Muscle of back (tissue), 13 donors: ENCODE measurements at places on chromosomes 5 and 9.

GRCh38 chr9:126084008-126084407 lies 242.6 kb upstream of the MVB12B start:
- no peak for DNase-seq

DNA sequence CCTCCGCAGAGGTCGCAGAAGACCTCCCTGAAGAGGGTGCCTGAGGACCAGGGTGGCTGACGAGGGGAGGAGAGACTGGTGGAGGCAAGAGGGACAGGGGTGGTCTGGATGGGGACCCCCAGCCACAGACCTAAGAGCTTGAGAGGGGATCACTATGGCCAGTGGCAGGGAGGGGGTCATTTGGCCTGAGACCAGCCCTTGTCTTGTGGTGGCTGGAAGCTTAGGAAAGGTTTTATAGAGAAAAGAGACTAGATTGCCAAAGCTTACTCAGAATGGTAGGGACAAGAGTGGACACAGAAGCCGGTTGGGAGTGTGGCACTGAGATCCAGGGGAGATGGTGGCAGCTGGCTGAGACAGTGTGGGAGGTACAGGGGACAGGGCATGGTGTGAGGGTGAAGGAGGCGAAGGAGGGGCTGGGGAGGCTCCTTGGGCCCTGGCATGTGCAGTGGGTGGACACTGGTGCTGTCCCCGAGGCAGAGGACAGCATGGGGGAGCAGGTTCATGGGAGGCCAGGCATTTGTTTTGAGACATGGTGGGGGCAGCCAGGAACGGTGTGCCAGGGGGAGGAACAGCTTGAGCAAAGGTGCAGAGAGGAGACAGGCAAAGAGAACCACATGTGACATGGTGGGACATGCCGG lies 123.0 kb downstream of the C9orf50 start:
- DNase-seq: peak; percentile 62

DNA sequence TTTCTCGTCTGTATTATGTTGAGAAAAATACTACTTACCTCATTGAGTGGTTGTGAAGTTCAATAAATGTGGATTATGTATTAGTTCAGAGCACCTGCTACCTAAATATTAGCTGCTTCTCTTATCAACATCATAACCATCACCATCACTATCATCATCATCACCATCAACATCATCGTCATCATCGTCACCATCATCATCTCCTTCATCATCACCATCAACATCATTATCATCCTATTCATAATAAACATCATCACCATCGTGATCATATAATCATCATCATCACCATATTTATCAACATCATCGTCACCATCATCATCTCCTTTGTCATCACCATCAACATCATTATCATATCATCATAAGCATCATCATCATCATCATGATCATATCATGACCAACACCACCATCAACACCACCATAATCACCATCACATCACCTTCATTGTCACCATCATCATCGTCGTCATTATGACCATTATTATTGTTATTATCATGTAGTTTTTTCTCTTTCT lies 181.0 kb upstream of the ADCY2 start:
- DNase-seq: no peak

DNA sequence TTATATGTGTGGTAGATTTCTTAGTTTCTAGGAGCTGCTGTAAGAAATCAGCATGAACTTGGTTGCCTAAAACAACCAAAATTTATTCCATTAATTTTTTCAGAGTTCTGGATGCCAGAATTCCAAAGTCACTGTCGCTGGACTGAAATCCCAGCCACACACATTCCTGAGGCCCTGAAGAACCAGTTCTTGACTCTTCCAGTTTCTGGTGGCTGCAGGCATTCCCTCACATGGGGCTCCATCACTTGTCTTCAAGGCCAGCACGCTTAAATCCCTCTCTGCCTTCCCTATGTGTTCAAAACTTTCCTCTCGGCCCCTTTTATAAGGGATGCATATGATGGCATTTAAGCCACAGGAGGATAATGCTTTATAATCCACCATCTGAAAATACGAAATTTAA lies 1237.5 kb upstream of the CDH9 start:
- no peak for DNase-seq

DNA sequence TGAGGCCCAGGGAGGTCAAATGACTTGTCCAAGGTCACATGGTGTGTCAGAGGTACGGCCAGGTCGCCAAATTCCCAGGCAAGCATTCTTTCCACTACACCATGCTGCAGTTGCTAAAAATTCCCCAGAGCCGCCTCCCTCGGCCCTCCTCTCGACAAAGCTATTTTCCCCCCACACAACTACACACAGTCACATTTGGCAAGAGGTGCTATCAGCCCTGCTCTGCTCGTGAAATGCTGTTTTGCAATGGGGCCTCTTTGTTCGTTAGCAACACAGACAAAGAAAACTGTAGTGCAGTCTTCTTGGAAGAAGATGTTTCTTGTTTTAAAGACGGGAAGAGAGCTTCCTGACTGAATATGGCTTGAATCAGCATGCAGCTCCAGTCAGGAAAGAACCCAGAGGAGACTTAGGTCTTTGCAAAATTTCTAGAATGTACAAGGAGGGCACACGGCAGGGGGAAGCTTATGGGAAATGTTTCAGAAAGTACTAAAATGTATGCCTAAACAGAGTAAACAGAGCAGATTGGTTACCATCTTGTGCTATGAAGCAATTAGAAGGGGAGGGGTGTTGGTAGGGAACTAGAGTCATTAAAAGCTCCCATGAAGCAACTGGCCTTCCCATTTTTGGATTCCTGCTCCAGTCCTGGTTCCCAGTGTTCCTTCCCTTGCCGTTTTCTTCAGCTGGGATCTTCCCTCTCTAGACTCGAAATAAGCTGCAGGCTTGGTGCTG lies 14.2 kb downstream of the SLIT3 start:
- DNase-seq: no peak

- DNase-seq: no peak
Observed at GRCh38 chr5:77425998-77426659, 66.0 kb downstream of the WDR41 start.

DNA sequence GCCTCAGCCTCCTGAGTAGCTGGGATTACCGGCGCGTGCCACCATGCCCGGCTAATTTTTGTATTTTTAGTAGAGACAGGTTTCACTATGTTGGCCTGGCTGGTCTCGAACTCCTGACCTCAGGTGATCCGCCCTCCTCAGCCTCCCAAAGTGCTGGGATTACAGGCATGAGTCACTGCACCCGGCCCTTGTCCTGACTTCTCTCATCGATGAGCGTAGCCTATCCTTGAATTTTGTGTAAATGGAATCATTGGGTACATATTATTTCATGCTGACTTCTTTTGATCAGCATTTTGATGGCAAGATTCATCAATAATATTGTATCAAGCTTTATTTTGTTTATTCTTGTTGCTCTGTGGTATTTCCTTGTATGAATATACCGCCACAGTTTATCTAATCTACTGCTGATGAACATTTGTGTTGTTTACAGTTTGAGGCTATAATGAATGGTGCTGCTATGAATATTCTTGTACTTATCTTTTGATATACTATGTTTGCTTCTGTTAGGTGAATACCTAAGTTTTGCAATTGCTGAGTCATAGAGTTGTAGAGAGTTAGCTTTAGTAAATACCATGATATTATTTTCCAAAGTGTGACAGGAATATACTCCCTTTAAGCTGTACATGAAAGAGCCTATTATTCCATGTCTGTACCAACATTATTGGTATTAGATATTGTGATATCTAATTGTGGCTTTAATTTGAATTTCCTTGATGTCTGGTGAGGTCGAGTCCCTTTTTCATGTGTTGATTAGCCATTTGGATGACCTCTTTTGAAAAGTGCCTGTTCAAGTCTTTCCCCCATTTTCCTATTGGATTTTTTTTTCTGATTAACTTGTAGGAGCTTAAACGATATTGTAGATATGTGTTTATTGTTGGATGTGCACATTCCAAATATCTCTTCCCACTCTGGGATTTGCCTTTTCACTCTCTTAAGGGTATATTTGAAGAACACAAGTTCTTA lies 107.5 kb downstream of the RGS3 start:
- DNase-seq: no peak

DNA sequence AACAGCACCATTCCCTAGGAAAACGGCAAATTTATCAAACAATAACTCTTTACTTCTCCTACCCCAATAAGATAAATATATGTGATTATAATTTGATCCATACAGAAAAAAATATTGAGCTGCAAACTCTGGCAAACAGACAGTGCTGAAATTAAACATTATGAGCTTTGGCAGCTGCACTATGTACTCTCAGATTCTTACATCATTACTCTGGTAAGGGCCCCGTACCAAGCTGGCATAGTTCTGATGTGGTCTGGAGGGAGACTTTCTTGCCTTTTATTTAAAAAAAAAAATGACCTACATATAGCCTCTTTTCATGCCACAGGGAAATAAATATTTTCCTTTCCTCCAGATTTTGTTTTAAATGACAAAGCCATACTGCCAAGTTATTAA lies 95.0 kb downstream of the NR6A1 start:
- DNase-seq: no peak
